H54 (cell line): ENCODE measurements at places on chromosomes 5 and 9.
A peak's percentile ranks its signal among the peaks of the same experiment; 100 is the strongest.

DNA sequence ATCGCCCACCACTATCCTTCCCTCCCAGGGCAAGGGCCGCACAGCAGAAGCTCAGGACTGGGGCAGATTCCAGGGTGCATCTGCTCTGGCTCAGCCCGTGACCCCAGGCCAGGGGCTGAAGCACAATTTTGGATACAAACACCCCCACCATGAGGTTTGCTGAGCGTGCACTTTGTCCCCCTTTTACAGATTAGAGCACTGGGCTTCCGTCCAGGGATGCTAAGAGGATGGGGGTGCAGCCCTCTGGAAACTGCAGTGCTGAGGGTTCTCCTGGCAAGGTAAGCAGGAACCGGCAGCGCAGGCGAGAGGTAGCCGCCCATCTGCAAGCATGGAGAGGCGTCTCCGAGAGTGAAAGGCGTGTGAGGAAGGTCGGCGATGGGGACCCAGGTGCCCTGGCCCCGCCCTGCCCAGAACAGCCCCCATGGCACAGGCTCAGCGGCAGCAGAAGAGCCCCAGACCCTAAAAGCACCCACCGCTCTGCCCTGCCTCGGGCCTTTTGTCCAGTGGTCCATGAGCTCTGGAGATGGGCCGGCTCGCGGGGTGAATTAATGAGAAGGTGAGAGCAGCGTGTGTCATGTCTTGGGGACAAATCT, 54.5 kb upstream of the OLFM1 start:
- DNase-seq = no peak

GRCh38 chr9:124297551-124297901, 39.8 kb downstream of the NEK6 start:
- DNase-seq = peak; percentile 98

GRCh38 chr9:133943781-133944745, 48.1 kb downstream of the VAV2 start:
- DNase-seq = peak; percentile 60

GRCh38 chr9:121902461-121903135, 190.5 kb downstream of the TTLL11 start:
- DNase-seq = no peak

- DNase-seq = no peak
Observed at GRCh38 chr5:129904667-129905472, 605 bp downstream of the CHSY3 start.

GRCh38 chr5:11955331-11955730, 51.1 kb upstream of the CTNND2 start:
- no peak for DNase-seq

DNA sequence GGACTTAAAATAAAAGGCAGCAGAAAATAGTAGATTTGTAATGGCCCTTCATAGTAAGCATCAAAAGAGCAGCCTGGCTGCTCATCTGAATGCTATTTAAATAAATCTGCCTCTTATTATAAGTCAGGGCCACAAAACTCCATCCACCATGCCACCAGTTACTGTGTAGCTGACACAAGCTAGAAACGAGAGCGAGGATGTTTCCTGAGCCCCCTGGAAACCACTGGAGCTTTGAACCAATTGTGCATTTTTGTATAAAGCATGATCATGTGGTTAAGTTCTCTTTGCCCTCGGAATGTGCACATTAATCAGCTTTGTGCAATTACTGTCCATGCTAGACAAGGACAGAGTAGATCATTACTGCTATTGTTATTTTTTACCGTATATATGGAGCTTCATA, 17.4 kb downstream of the SLC24A2 start:
- DNase-seq = no peak

DNA sequence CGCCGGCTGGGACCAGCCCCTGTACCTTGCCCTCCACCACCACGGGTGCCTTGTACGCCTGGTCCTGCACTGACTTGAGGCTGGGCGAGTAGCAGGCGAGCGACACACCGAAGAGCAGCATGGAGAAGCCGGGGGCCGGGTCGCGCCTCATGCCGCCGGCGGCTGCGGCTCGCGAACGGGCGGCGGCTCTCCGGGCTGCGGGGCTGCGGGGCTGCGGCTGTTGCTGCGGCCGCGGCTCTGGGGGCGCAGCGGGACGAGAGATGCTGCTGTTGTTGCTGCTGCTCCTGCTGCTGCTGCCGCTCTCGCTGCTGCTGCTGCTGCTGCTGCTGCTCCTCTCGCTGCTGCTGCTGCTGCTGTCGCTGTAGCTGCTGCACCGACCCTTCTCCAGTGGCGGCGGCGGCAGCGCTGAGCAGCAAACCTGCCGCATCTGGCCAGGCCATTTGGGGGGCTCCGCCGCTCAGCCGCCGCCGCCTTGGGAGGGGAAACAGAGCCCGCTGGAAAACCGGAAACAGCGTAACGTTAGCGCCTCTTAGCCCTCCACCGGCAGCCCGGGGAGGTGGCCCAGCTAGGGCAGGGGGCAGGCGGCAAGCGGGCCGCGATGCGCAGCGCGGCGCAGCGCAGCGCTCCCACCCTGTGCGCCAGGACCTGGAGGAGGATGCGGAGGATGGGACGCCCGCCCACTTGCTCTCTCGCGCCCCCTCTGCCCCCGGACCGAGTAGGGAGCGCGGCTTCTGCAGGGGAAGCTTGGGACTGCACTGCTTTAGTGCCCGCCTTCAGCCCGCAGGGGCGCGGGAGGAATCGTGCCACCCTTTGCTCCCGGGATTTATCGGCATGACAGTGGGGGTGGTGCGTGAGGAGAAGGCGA, at the start of gene NRG2:
NRG2 (minus strand) TSS at position 657 of the 865 bp plus-strand sequence.
- DNase-seq = peak; percentile 76

- no peak for DNase-seq
Observed at GRCh38 chr5:72767289-72768010, 49.0 kb upstream of the TNPO1 start.

GRCh38 chr5:68557162-68557936, 341.8 kb downstream of the PIK3R1 start:
- no peak for DNase-seq

DNA sequence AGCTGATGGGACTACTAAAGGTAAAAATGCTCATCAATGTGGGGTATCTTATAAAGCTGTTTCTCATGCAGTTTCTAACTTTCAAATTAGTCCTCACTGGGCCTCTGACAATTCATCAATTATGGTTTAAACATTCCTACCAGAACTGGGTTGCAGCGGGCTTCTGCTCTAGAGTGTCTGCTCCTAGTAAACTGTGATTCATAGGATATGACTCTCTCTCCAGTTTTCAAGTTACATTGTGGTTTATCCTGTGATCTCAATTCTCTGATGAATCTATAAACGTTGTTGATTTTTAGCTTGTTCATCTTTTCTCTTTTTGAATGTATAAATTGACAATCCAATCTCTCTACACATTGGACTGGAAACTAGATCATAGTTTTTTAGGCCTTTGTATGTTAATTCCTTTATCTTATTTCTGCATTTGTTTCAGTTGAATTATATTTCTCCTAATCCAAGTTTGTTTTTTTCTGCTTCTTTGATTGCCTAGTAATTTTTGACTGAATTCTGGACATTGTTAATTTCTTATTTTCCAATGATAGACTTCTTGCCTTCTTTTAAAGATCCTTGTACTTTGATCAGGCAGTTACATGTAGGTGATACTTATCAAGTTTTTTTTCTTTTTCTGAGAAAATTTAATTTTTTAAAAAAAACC, 822.6 kb downstream of the TLE1 start:
- DNase-seq = no peak

DNA sequence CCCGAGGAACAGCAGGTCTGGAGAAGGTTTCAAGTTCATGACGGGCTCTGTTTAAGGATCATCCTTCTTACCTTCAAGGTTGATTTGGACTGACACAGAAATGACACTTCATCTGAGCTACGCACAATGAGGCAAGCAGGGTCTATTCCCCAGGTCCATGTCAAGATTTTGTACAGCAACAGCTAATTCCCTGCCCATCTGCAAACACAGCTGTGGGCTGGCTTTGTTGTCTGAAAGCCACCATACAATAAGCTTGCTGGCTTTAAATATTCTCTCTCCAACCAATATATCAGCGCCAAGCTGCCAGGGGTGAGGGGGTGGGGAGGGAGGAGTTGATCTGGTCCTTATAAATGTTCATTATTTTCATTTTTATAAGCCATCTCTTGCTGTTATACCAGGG, 92.0 kb downstream of the OTULIN start:
- no peak for DNase-seq

GRCh38 chr5:95178046-95178651, 106.7 kb downstream of the MCTP1 start:
- DNase-seq = peak; percentile 2

DNA sequence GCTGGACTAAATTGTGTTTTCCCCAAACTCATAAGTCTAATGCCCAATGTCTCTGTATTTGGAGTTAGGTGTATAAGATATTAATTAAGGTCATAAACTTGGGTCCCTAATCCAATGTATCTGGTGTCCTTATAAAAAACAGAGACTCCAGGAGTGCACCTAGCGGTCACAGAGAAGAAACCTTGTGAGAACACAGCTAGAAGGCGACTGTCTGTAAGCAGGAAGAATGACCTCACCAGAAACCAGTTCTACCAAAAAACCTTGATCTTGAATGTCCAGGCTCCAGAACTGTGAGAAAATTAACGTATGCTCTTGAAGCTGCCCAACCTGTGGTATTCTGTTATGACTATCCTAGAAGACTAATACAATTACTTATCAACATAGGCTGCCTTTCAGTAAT, 591.7 kb upstream of the PTPRD start:
- DNase-seq = no peak

DNA sequence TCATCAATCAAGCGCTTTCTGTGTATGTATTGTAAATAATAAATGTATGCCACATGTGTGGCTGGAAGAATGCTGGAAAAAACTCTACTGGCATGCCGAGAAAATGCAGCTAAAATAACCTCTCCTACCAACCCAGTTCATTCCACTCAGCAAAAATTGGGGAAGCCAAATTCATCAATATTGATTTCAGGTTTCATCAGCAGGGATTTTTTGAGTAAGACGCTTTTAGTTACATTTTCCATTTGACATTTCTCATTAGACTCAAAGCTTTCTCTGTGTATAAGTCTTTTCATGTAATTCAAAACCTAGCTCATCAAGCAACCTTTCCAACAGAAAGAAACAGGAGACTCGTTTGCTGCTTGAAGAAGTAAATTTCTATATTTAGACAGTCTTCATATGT, 338.1 kb downstream of the DMRT2 start:
- DNase-seq = no peak

GRCh38 chr5:122721127-122721526, 53.8 kb upstream of the SNX2 start:
- no peak for DNase-seq
